ENCODE measurements at places on chromosomes 11 and 22.

GRCh38 chr11:1652026-1652425 is 22.5 kb downstream of the KRTAP5-5 start:
- no peak for DNase-seq

GRCh38 chr11:57407010-57407920 is 16.8 kb upstream of the PRG2 start:
- no peak for DNase-seq

GRCh38 chr11:1509626-1510255 is 23.2 kb upstream of the MOB2 start:
- no peak for DNase-seq

- DNase-seq: no peak
Measured at GRCh38 chr22:35457729-35458546, 58.0 kb downstream of the MCM5 start.

- DNase-seq: no peak
Measured at GRCh38 chr22:42887523-42888507, 30.7 kb upstream of the ARFGAP3 start.

DNA sequence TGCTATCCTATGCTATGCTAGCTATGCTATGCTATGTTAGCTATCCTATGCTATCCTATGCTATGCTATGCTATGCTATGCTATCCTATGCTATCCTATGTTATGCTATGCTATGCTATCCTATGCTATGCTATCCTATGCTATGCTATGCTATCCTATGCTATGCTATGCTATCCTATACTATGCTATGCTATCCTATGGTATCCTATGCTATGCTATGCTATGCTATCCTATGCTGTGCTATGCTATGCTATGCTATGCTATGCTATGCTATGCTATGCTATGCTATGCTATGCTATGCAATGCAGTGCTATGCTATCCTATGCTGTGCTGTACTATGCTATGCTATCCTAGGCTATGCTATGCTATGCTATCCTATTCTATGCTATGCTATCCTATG is 8.6 kb upstream of the MS4A1 start:
- DNase-seq: no peak

DNA sequence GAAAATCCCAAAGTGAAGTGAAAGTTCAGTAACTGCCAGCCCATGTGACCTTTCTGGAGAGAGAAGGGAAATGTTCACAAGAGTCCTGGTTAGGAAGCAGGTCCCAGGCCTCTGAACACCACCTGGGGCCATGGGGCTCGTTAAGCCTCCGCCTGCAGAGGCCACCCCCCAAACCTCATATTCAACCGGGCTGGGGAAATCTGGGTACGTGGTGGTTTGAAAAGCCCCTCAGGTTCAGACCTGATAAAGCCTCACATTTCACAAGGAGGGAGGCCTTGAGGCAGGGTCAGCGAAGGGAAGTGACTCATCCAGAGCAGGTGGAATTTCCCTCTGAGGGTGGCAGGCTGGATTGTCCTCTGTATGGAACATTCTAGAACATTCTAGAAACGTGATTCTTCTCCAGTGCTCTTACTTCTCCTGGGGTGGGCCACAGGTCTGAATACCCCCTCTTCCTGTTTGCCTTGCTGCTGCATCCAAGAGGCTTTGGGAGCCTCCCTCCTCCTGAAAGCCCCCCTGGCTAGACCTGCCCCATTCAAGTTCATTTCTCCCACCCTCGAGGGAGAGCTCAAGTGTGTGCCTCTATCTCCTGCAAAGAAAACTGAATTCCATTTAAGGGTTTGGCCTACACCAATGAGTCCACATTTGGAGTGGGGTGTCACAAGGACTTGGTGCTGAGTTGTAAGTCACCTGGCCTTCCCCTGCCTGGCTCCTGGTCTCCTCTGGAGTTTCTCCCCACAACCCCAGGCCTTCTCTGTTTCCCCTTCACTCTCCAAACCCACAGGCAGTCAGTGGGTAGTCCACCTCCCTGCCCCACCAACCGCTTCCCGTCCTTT is 6.3 kb downstream of the FXYD2 start:
- DNase-seq: peak; percentile 39

GRCh38 chr11:88105951-88106350 is 69.3 kb downstream of the RAB38 start:
- no peak for DNase-seq

- no peak for DNase-seq
Measured at GRCh38 chr11:31824879-31825837, 14.0 kb upstream of the PAX6 start.

- no peak for DNase-seq
Measured at GRCh38 chr11:85898456-85898855, 43.3 kb downstream of the CCDC83 start.

DNA sequence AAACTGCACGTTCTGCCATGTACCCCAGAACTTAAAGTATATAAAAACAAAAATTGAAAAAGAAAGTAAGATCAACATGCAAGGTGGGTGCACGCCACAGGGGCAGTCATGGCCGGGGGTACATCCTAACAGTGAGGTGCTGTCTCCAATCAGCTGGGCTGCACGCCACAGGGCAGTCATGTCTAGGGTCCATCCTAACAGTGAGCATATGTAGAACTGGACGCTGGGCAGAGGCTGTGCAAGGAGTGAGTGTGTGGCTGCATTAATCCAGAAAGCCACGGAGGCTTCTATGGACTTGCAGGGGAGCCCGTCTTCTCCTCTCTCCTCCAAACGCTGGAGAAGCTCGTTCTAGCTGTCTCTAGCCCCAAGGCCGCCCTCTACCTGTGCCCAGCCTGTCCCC is 1105.0 kb downstream of the BRD1 start:
- DNase-seq: no peak

- no peak for DNase-seq
Measured at GRCh38 chr22:29270475-29271271, 2.6 kb downstream of the EWSR1 start.

- DNase-seq: peak; percentile 21
Measured at GRCh38 chr22:22848364-22848866, 39.2 kb upstream of the IGLL5 start.

DNA sequence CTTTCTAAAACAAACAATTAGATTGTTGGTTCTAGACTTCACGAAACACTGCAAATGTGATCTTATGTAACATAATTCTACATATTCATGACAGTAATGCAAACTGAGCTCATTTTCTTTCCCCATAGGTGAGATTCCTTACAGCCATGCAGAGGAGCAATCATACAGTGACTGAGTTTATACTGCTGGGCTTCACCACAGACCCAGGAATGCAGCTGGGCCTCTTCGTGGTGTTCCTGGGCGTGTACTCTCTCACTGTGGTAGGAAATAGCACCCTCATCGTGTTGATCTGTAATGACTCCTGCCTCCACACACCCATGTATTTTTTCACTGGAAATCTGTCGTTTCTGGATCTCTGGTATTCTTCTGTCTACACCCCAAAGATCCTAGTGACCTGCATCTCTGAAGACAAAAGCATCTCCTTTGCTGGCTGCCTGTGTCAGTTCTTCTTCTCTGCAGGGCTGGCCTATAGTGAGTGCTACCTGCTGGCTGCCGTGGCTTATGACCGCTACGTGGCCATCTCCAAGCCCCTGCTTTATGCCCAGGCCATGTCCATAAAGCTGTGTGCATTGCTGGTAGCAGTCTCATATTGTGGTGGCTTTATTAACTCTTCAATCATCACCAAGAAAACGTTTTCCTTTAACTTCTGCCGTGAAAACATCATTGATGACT is 1.5 kb downstream of the OR9G1 start:
- no peak for DNase-seq

GRCh38 chr22:24153353-24153752 is 27.9 kb upstream of the SUSD2 start:
- DNase-seq: peak; percentile 24

- DNase-seq: no peak
Measured at GRCh38 chr11:115418626-115419025, 85.6 kb downstream of the CADM1 start.

DNA sequence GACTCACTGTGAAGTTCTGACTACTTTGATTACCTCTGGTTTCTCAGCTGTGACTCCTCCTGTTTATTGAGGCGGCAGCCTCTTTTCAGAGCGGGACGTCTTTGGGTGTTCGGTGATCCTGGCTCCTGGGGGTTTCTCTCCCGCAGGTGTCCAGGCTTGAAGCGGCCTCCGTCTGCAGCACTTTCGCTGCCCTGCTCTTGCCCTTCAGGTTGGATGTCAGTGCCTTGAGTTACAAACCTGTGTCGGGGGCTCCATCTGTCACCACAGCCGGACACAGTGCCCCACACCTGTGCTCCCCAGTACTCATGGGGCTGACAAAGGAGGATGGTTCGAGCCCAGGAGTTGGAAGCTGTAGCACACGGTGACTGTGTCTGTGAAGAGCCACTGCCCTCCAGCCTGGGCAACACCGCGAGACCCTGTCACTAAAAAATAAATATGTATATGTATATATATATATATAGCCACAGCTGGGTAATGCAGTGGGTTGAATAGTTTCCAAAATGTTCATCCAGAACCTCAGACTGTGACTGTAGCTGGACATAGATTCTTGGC is 104.1 kb downstream of the BRD1 start:
- DNase-seq: peak; percentile 1

- DNase-seq: no peak
Measured at GRCh38 chr11:19059833-19060232, 684 bp downstream of the MRGPRX2 start.

DNA sequence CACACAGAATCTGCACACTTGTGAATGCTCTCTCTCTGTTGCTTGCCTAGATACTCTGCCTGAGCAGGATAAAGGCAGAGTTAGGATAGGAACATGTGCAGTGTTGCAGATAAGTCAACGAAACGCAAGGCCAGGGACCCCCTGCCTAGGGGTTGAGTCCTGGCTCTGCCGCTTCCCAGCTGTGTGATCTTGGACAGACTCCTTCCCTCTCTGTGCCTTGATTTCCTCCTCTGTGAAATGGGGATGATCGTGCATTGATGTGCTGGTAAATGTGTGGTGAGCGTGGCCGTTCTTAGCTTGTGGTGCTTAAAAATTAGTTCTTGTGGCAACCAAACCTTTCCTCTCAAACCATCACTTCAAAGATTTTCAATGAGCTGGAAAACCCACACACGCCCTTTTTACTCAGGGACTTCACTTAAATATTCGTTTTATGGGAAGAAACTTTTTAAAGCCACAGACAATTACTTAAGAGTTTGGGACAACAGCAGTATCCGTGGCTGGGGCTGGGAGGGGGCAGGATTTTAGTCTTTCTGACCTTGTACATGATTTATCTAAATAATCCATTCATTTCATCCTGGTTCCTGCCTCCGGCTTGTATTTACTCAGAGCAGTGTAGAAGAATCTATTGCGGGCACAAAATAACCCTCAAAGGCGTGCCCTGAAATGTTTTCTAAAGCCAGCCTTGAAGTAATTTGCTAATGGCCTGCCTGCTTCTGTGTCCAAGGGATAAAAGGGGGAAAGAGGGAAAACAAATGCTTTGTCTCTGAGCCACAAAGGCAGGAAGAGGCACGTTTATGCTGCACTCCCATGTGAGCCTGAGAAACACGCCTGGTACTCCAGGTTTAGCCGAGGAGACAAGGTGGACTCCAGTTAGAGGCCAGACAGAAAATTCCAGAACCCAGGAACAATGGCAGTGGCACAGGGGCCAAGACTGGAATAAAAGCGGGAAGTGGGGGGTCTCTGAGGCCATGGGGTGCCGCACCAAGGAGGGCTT is 85.0 kb upstream of the CRYBB3 start:
- no peak for DNase-seq

DNA sequence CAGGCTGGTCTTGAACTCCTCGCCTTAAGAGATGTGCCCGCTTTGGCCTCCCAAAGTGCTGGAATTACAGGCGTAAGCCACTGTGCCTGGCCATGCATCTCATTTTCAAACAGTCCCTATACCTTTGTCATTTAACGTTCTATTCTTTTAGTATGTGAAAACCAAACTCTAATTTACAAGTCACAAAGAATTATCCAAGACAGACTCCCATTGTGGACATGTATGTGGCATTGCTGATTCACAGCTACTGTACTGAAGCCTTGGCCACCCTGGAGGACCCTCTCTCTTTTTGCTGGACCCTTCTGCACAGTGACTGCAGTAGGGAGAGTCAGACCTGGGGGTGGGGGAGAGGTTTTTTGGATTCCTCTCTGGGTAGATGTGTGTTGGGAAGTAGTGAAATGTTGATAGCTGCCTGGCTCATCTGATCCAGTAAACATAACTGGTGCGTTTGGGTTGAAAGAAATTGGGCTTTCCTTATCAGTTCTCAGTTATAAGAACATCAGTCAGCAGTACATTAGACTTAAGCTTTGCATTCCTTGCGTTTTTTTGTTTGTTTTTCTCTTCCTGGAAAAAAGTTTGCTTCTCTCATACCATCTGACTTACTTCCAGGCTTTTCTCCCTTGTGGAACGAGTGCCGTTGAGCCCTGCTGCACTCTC is 65.9 kb downstream of the MED15 start:
- DNase-seq: no peak

DNA sequence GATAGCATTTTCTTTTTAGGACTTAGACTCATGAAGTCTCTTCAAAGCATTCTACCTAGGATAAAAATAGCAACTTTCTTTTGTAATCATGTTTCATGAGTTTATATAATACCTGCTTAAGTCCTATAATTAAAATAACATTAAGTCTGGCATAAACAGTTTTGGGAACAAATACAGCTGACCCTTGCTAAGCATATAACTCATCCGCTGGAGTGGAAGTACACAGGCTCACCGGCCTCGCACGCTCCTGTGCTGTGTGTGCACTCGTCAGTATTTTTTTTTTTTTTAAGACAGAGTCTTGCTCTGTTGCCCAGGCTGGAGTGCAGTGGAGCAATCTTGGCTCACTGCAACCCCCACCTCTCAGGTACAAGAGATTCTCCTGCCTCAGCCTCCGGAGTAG is 221.8 kb downstream of the ADAMTS15 start:
- no peak for DNase-seq

GRCh38 chr11:59767225-59767611 is 12.0 kb downstream of the STX3 start:
- no peak for DNase-seq

- no peak for DNase-seq
Measured at GRCh38 chr11:78037056-78037455, 14.0 kb upstream of the KCTD14 start.
